Tongue (tissue), 3 donors: ENCODE measurements at places on chromosomes 4 and X.
A peak's percentile ranks its signal among the peaks of the same experiment; 100 is the strongest.

DNA sequence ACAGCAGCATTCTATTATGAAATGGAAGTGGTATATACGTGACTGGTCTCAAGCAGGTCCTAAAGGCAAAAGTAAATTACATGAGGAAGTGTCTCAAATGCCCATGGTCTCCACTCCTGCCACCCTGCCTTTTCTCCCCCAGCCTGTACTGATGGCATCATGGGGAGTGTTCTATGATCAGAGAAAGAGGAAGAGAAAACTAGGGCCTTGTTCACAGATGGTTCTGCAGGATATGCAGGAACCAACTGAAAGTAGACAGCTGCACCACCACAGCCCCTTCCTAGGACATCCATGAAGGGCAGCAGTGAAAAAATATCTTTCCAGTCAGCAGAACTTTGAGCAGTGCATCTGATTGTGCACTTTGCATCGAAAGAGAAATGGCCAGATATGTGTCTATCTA is 901.5 kb downstream of the ARAP2 start:
- DNase-seq: no peak

GRCh38 chrX:132876523-132877338 is 81.7 kb downstream of the HS6ST2 start:
- DNase-seq: peak; percentile 49

DNA sequence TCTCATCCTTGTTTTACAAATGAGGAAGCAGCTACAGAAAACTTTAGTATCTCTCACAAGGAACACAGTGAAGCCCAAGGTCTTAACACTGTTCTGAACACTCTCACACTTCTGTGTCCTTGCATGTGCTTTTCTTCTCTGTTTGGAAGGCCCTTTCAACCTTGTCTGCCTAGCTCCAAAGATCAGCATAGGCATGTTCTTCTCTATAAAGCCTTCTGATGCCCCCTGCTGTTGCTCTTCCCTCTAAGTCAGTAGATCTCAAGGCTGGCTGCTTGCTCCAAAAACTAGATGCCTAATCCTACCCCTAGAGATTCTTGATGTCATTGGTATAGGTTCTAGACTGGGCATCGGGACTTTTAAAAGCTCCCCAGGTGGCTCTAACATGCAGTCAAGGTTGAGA is 5.9 kb downstream of the APOO start:
- DNase-seq: peak; percentile 73

GRCh38 chr4:151157543-151157942 is 58.1 kb downstream of the RPS3A start:
- no peak for DNase-seq

- no peak for DNase-seq
These were observed 432.4 kb downstream of the DMD start for GRCh38 chrX:32778965-32779364.

DNA sequence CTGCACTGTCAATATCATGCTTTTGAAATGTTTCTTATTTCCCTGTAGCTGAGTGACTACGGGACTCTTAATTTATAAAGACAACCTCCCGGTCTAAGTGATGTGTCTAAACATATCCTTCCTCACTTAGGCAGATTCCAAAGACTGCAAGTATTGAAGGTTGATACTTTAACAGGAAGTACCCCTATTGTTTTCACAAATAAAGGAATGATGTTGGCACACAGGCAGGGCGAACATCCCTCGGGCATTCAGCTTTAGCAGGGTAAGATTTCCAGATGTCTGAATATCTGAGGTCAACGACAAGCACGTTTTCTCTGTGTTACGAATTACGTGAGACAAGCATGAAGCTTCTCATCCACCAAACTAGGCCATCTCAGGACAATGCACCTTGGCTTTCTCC is 638.0 kb upstream of the FRG1 start:
- peak; percentile 18 for DNase-seq

DNA sequence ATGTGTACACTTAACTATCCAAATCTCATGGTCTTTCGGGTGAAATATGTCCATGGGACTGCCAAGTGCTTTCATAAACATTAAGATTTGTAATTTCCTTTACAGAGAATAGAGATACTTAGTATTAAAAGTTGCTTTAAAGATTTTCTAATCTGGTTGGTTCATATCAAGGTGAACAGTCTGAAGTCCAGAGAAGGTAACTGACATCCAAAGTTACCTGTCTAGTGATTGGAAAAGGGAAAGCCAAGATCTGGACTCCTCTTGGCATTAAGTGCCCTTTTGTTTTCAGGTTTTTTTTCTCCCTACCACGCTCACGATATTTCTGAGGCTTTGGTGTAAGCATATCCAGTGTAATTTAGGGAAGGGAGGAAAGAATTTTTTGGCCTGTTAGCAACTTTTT is 5.0 kb downstream of the SMAD1 start:
- no peak for DNase-seq

- DNase-seq: no peak
These were observed 6.3 kb upstream of the SGMS2 start for GRCh38 chr4:107818301-107818910.

DNA sequence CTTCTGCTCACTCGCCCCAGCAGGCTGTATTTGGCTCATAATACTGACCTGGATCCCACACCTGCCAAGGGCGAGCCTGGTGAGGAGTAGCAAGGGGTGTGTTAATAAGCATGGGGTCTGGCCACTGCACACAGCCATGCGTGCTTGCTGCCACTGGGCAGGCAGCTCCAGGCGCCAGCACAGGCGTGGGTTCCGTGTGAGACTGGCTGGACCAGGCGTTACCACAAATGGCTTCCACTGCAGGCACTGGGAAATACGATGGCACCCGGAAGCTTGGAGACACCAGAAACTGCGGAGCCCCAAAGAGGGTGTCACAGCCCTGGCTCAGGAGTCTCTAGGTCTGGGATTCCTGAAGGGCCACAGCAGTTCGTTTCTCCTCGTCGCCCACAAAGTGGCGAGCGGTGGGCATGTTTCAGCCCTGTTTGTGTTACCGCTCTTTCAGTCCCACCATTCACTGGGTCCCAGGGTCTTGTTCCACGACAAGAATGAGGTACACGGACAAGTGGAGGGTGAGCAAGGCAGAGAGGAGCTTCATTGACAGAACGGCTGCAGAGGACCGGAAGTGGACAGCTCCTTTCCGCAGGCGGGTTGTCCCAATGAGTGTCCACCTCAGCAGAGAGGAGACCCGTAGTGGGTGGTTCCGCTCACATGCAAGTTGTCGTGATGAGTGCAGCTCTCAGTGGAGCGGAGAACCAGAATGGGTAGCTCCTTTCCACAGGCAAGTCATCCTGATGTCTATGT is 428.9 kb downstream of the EPHA5 start:
- DNase-seq: no peak
